ENCODE measurements at places on chromosomes 6 and 20.

GRCh38 chr20:42986143-42986773 lies 203.4 kb downstream of the PTPRT start:
- DNase-seq = no peak

DNA sequence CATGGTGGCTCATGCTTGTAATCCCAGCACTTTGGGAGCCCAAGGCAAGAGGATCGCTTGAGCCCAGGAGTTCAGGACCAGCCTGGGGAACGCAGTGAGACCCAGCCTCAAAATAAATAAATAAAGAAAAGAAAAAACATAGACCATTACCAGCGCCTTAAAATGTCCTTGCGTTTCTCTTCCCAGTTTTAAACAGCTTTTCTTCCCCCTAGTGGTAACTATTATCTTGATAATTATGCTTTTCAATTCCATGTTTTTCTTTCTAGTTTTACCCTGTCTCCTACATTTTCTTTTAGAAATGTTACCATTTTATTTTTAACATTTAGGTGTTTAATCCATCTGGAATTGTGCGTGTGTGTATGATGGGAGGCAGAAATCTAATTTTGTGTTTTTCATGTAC lies 24.4 kb downstream of the DNAH8 start:
- DNase-seq = no peak

GRCh38 chr20:59139998-59140397 lies 23.6 kb upstream of the ZNF831 start:
- DNase-seq = no peak

GRCh38 chr20:34369265-34369664 lies 6.2 kb downstream of the ITCH start:
- DNase-seq = no peak

DNA sequence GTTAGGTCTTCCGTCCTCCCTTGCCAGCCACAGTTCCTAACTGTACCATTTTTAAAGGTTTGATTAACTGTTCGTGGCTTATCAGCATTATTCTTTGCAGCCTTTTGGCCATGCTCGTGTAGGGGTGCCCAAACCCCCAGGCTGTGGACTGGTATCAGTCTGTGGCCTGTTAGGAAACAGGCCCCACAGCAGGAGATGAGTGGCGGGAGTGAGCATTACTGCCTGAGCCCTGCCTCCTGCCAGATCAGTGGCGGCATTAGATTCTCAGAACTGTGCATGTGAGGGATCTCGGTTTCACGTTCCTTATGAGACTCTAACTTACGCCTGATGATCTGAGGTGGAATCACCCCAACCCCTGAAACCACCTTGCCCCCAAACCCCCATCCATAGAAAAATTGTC lies 79.3 kb downstream of the TBC1D7 start:
- no peak for DNase-seq

DNA sequence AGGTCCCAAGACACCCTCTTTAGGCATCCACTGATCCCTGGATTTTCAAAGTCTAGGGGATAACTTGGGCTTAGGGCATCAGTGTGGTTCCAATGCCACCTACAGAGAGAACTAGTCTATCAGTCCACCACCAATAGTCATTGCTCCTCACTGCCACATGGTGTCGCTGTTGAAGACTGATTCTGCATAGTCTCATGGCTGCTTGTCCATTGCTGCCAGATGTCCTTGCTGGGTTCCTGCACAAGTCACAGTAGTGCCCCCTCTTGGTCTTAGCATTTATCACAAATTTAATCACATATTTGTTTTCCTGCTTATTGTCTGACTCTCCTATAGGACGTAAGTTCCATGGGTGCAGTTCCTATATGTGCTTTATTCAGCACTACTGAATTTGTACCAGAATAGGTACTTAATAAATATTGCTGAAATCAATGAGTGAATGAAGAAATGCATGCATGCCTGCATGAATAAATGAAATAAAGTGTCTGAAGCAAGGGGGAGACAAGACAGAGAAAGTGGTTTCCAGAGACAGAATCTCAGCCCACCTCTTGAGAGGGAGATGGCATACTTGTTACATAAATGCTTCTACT lies 45.9 kb upstream of the RALY start:
- DNase-seq = no peak

- no peak for DNase-seq
Observed at GRCh38 chr6:16216501-16217155, 21.8 kb upstream of the GMPR start.

GRCh38 chr6:53302678-53303360 lies 45.9 kb downstream of the ELOVL5 start:
- no peak for DNase-seq

GRCh38 chr6:32568561-32568960 lies 21.1 kb downstream of the HLA-DRB1 start:
- no peak for DNase-seq

DNA sequence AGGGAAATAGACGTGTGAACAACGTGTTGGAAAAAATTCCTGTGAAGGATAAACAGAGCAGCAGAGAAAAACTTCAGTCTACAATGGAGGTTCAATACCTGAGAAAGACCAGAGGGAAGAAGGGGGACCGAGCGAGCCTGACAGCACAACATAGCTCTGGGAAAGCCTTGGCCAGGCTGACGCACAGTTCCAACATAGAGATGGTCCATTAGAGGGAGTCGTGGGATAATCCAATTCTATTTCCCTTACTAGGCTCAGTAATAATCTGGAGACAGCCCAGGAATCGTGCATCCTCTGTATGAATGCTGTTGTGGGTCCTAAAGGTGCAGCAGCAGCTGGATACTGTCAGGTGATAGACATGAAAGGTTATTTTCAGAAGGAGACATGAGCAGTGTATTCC lies 370.8 kb upstream of the BTBD3 start:
- no peak for DNase-seq

GRCh38 chr20:34190679-34191090 lies 50.5 kb upstream of the ASIP start:
- DNase-seq = peak; percentile 86

DNA sequence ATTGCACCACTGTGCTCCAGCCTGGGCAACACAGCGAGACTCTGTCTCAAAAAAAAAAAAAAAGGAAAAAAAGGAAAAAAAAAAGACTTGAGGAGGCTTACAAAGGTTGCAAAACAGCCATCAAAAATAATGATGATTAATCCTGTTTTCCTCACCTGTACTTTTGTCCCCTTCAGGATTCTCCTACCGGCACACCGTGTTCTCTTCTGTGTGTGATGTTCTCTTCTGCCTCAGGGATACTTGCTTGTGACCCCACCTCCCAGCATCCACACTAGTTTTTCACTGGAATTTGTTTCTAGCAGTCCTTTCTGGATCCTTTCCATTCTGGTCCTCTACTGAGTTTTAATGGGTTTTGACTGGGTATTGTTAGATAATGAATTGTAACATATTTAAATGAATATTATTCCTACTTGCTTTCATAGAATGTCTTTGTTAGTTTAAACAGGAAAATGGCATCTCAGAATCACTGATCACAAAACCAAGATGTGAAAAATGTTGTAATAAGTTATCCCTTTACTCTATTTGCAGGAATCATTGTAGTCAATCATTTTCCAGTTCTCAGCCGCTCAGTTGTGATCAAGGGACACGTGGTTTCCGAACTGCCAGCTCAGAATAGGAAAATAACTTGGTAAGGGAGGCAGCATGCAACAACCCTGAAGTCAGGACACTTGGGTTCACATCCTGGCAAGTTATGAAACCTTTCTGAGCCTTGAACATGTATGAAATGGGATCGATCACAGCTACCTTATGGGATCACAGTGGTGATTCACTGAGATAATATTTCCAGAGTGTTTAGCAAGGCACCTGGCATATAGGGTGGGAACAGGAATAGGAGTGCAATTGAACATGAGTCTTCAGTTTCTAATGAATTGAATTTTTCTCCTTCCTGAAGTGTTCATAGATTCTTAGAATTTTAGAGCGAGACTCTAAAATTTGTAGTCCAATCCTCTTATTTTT lies 8.5 kb downstream of the C6orf89 start:
- DNase-seq = no peak

DNA sequence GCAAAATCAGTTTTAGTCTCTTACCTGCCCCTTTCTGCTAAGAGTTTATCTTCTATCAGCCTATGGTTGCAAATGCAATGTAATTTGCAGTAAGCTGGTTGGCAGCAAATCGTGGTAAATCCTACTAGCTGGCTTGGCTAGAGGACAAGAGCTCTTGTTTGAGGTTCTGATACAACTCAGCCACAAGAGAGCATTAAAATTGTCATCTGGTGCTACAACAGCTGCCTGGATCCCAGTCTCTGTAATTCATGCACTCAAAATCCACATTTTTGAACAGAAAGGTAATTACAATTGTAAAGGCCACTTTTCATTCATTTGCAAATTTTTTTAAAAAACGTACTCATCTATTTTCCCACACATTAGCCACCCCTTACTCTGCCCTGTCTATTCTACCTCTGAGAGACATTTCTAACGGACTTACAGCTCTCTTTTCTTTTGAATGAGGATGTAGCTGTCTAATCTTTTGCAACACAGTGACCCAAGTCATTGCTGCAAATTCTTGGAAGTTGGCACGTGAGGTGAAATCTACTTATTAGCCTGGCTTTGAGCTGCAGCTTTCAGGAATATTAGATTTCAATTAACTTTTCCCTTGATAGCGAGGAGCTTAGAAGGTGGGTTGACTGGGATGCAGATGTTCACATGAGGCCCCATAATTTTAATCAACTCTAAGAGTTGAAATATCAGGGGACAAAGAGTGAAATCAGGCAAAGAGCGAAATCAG lies 54.0 kb upstream of the FAM184A start:
- no peak for DNase-seq

- no peak for DNase-seq
Observed at GRCh38 chr6:14925025-14925698, 320.7 kb upstream of the JARID2 start.

DNA sequence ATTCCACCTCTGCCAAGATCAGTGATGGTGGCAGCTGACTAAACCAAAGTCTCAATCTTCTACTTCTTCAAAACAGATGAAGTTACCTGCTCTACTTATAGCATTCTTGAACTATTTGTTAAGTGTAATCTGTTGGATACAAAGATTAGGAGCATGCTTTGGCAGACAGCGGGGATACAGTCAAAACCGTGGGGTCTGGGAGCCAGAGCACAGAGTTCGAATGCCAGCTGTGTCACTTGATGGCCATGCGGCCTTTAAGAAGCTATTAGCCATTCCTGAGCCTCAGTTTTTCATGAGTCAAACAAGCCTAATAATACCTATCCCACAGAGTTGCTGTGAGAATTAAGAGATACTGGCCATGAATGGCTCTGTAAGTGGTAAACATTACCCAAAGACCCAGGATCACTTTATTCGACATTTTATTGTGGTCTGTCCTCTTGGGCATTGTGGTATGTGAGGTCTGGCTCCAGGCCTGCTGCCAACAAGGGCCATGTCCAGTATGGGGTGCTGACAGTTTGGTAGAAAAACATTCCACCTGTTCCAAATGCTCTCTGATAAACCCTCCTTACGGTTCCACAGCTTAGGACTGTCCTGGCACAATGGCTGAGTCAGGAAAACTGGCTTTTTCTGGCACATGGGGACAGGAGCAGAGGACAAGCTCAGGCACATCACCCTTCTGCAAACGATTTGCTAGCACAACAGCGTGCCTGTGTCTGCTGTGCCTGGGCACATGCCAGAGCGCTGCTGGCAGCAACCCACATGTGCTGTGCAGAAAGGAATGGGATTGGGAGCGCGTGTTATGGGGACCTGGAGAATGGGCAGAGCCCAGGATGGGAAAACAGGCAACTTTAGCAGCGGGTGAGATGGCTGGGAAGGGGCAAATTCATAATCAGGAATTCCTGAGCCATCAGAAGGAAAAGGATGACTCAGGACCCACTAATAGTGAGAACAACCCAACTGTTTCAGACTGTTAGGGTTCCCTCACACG lies 15.7 kb upstream of the FAM83C start:
- DNase-seq = peak; percentile 71

- DNase-seq = no peak
Observed at GRCh38 chr6:149489967-149490366, 5.2 kb upstream of the ZC3H12D start.

GRCh38 chr6:36594029-36594815 lies at the start of gene SRSF3:
TSS of gene SRSF3 (plus strand) at chr6:36594362. CDS start at chr6:36596763, 2,401 bp downstream.
- DNase-seq = peak; percentile 98

DNA sequence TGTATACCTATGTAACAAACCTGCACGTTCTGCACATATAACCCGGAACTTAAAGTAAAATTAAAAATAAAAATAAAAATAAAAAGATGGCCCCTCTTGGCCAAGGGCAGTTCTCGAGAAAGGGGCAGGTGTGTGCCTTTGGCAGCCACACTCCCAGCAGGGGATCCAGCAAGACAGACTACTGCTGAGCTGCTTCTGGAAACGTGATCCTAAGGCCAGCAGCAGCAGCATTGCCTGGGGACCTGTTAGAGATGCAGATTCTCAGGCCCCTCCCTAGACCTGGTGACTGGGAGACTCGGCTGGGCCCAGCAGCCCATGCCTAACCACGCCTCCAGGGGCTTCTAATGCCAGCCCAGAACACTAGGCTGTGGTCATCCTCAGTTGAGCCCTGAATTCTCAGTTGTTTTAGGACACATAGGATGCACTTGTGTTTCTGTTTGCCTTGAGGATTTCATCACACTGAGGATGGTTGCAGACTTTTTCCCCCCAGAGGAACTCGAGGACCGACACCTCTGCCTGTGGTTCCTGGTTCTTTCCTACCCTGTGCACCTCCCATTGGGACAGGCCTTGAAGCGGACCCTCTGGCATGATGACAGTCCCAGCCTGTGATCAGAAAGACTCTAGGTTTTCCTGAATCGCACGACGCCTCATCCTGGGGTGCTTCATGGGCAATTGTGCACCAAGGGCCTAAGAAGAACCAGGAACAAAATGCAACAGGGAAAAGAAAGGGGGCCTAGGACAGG lies 105.9 kb downstream of the TOX2 start:
- no peak for DNase-seq

- peak; percentile 81 for DNase-seq
Observed at GRCh38 chr20:32652739-32653526, 20.8 kb downstream of the C20orf203 start.

DNA sequence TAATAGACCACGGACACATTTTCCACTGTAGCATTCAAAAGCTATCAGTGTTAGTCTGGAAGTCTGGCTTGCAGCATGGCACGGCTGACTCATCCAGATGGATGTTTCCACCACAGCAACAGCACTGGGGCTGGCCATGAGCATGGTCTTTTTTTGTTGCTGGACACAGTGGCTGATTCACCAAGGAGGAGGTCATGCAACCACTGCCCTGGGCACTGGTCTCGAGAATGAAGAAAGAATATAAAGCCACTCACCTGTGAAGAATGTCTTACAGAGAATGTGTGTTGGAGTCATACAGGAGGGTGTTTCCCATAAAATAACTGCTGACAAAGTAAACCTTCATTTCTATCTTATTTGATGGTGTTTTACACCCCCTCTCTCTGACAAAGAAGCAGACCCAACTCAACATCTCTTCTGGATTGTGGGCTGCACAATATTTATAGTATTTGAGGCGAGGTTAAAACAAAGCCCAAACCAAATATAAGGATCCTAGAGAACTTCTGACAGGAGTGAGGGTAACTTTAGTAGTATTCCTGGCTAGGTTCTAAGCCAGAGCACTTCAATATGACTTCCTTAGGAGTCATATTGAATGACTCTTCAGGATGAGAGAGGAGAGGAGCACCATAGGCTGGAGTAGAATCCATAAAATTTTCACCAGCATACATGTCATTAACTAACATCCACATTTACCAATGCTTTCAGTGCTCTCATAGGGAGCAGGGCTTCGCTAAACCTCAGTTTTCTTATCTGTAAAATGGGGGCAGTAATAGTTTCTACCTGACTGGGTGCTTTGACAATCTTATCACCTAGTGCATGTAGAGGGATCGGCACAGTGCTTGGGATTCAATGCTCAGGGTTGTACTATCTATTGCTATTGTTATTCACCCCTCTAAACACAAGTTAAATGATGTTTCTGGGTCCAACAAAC lies 121.4 kb downstream of the KIF13A start:
- DNase-seq = peak; percentile 69
